ENCODE measurements at places on chromosomes 16 and 17.
A peak's percentile ranks its signal among the peaks of the same experiment; 100 is the strongest.

DNA sequence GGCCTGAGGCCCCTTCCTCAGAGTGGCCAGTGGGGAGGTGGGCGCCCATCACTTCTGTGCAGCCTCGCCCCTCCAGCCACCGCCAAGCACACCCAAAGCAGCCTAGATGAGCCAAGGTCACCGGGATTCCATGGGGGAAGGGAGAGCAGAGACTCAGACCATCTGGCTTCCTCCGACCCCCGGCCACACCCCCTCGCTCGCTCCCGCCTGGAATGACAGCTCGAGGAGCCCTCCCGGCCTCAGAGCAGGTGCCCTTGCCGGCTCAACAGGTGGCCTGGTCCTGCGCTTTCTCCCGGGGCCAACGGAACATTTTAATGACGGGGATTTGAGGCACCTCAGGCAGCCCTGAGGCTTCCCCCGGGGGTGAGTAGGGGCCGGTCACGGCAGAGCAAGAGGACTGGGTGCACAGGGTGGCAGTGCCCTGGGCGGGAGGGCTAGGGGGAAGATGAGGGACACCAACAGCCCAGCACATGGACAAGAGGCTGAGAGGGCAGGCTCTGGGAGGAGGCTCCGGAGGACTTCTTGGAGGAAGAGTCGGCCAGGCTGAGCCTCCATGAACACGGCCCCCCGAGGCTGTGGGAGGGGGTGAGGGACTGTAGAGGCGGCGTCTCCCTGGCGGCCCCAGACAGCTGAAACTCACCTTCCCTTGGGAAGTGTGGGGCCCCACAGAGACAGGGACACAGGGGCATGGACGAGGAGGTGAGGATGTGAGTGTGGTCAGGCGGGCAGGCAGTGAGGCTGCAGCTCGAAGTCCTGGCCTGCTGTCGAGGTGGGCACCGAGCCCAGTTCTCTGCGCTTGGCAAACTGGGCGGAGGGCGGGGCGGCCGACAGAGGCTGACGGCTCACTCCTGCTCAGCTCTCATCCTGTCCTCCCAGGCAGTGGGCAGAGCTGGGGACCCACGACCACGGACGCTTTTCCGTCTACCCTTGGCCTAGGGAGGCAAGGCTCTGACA, 12.5 kb upstream of the C1QTNF8 start:
- DNase-seq = no peak

GRCh38 chr17:79844869-79845600, 5.8 kb upstream of the CBX4 start:
- DNase-seq = no peak

GRCh38 chr17:61402978-61403800, 3.5 kb downstream of the TBX2 start:
- DNase-seq = no peak

- no peak for DNase-seq
Observed at GRCh38 chr17:73179387-73179786, 13.5 kb upstream of the COG1 start.

DNA sequence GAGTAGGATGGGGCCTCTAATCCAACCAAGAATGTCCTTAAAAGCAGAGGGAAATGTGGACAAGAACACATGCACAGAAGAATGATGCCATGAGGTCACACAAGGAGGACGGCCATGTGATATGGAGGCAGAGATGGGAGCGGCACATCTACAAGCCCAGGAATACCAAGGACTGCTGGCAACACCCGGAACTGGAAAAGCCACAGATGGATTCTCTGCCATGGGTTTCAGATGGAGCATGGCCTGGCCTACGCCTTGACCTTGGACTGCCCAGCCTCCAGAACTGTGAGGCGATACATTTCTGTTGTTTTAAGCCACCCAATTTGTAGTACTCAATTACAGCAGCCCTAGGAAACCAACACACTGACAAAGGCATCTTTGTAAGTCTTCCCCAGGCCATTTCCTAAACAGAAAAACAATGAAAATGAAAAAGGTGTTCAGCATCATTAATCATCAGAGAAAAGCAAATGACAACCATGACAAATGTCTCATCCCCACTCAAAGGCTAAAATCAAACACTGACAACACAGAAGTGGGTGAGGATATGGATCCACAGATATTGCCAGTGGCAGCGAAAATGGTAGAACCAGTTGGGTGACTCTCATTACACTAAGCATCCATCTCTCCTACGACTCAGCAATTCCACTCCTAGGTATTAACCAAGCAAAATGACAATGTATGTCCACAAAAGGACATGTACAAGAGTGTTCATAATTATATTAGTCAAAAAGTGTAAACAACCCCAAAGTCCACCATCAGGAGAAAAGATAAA, 76.9 kb upstream of the CNEP1R1 start:
- DNase-seq = no peak

GRCh38 chr17:50498021-50498874, 10.0 kb upstream of the MYCBPAP start:
- no peak for DNase-seq

DNA sequence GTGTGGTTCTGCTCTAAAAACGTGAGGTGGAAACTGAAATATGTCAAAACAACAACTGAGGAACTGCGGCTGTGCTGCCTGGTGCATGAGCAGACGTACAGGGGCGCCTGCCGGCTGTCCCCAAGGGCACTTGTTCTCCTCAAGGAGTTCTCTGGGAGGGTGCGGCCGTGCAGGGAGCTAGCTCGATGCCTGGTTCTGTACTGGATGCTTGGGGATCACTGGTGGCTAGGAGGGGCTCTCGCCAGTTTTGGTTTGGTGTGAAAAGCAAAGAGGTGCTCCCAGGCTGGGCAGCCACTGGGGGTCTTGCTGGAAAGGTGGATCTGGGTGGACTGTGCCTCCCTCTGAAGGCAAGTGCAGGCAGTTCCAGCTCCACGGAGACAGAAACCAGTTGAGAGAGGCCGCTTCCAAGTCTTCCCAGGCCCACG, 41.9 kb upstream of the ATP2A3 start:
- no peak for DNase-seq

- no peak for DNase-seq
Observed at GRCh38 chr17:50976951-50977472, 110.9 kb upstream of the TOB1 start.

DNA sequence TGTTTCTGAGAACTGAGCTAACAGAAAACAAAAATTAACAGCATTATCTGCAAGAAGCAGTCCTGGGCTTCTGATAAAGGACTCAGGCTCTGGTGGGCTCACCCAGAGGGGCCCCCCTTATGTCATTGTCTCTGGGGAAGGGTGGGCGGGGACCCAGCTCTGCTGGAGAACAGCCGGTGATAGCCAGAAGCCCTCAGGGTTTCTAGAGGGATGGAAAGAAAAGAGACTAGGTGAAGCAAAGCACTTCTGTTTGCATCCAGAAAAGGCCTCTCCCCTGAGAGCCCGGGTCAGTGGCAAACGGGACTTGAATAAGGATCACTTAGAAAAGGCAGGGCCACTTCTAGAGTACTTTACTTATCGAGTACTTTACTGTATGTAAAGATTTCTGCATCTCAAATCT, 7.0 kb upstream of the CDC42EP4 start:
- DNase-seq = no peak

- DNase-seq = no peak
Observed at GRCh38 chr16:19854543-19854876, 30.1 kb downstream of the GPRC5B start.

GRCh38 chr17:77248216-77249114, 107.7 kb downstream of the SEC14L1 start:
- DNase-seq = no peak

DNA sequence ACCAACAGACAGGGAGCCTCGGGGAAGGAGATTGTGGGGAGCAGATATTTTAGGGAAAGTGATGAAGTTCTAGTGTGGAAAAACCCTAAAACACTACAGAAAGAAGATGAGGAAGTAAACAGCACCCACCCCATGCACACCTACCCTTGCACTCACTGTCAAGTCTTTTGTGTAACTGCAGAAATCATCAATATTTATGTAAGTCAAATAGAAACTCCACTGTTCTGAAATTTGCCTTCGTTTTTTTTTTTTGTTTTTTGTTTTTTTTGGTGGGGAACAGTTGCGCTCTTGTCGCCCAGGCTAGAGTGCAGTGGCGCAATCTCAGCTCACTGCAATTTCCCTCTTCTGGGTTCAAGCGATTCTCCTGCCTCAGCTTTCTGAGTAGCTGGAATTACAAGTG, 273.4 kb downstream of the CPPED1 start:
- DNase-seq = no peak

- no peak for DNase-seq
Observed at GRCh38 chr16:57867000-57867561, 64.8 kb upstream of the KIFC3 start.

- no peak for DNase-seq
Observed at GRCh38 chr17:46179375-46179999, 13.7 kb downstream of the KANSL1 start.

DNA sequence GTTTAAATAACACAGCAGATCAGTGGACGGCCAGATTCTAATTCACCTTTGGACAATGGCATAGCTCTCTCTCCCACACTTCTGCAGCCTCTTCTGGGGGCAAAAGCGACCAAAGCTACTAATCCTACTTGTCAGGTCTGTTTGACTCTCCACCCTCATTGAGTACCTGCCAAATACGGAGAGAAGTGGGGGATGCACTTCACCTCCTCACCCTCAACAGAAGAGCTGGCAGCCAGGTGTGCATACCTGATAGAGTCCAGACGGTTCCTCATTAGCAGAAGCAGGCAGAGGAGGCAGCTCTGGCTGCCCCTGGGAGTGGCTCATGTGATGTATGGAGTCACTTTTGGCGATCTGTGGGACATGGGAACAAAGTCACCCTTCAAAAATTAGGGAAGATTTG, 4.9 kb downstream of the DNAH3 start:
- DNase-seq = no peak

DNA sequence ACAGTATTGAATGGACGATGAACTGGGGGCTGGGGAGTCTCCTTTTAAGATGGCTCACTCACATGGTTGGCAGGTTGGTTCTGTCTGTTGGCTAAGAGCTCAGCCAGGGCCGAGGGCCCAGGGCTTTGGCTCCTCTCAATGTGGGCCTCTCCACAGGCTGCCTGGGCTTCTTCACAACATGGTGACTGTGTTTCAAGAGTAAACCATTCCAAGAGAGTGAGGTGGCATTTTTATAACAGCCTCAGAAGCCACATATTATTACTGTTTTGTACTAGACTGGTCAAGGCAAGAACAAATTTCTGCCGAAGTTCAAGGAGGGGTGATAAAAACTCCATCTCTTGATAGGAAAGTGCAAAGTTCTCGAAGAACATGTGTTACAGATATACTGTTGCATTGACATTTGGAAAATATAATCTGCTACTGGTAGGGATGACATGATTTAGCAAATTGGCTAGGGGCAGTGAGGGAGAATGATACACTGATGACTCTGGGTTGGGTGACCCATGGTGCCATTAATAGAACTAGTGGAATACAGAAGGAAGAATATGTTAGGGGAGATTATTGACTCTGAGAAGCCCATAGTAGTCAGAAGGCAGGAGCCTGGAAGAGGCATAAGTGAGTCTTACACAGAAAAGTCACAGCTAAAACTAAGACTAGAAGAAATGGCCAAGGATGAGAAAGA, 13.7 kb downstream of the KRABD2 start:
- no peak for DNase-seq

- no peak for DNase-seq
Observed at GRCh38 chr16:67390816-67391423, 2.4 kb downstream of the TPPP3 start.

DNA sequence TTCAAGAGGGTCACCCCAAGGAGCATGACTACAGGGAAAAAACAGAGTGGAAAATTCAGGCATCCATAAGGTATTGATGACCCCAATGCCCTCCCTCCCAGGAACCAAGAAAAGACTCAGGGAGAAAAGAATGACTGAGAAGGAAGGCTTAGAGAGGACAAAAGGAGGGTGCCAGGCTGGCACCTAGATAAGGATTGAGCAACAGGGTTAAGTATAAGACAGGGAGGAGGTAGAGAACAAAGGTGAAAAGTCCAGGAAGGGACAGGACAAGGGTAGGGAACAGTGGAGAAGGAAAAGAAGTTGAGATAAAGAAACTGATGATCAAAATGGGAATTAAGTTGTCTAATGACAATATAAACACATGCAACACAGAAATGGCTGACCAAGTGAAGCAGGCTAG, 2.5 kb downstream of the SLC35B1 start:
- no peak for DNase-seq

GRCh38 chr17:40283662-40284061, 4.0 kb upstream of the CDC6 start:
- DNase-seq = no peak

DNA sequence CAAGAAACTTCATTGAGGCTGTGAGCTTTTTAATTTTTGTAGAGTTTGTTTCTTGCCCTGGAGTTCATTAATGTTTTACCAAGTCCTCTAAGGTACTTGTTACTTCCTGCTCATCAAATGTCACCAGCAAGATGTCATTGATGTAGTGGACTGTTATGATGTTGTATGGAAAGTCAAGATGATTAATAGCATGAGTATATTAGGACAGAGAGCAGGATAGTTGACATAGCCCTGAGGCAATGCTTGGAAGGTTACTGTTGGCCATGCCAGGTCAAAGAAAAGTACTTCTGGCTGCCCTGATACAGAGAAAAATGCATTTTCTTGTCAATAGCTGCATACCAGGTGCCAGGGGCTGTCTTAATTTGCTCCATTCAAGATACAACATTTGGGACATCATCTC, 6.7 kb downstream of the KRTAP1-5 start:
- no peak for DNase-seq

GRCh38 chr17:57662644-57663308, 82.3 kb downstream of the CCDC182 start:
- DNase-seq = peak; percentile 9

DNA sequence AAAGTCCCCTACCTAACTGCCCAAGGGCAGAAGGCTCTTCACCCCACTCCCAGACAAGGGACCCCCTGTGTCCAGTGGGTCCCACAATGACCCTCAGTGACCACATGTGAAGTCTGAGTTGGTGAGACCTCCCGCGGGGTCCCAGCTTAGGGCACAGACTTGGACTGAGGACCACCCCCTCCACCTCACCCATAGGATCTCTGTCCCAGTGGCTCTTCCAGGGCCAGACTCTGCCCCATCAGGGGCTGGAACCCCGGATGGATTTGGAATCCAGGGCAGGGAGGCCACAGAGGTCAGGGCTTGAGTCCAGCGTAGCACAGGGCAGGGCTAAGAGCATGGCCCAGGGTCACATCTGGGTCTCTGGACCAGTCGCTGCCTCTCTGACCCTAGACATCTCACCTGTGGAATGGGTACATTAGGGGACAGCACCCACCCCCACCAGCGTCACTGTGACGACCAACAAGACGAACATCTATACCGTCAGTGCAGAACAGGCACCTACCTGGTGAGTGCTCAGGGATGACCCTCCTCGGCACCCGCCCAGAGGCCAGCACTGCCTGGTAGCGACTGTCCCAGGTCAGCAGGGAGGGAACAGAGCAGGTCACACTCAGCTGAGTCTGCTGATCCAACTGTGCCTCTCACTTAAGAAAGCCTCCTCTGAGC, 37.7 kb downstream of the TNFRSF13B start:
- no peak for DNase-seq
